ENCODE measurements at places on chromosomes 6 and 20.

DNA sequence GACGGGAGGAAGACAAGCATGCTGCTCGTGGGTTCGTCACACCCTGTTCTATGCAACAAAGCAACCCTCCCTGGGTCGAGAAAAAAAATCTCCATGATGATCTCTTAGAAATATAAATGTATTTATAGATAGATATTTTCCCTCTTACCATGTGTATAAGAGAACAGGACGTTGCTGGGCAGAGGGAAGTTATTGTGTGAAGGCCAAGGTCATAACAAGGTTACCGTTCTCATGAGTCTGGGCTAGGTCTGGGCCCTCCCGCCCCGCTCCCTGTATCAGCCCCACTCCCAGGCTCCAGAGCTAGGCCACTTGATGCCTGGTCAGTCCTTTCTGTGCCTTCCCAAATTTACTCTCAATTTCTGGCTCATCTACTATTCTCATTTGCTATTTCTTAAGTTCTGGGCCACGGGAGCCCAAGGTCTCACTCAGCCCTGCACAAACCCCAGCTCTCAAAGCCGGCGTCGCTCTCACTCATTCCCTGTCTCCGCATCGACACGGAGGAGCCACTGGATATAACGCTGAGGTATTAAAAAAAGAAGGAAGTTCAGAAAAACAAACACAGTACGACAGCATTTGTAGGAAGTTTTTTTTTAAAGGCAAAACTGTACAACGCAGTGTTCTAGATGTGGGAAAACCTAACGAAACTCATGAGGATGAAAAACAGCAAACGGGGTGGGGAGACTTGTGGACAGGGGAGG is 96.8 kb downstream of the PSMG4 start:
- peak; percentile 46 for DNase-seq
- peak overlapping the region; percentile 49 for H3K4me3 ChIP-seq
- no peaks in the 10 kb centered on the region for H3K27me3 ChIP-seq
- H3K36me3 ChIP-seq: no peaks in the 10 kb centered on the region

- H3K4me1 ChIP-seq: no peaks in the 10 kb centered on the region
- H3K27ac ChIP-seq: no peak overlapping the region
- no peaks in the 10 kb centered on the region for H3K27me3 ChIP-seq
These were observed 290.0 kb downstream of the TFAP2B start for GRCh38 chr6:51108563-51109234.

- no peaks in the 10 kb centered on the region for H3K4me1 ChIP-seq
- no peak overlapping the region for H3K27ac ChIP-seq
- DNase-seq: no peak
- H3K4me3 ChIP-seq: no peak overlapping the region
These were observed 75.5 kb upstream of the ZNFX1 start for GRCh38 chr20:49353348-49353747.

DNA sequence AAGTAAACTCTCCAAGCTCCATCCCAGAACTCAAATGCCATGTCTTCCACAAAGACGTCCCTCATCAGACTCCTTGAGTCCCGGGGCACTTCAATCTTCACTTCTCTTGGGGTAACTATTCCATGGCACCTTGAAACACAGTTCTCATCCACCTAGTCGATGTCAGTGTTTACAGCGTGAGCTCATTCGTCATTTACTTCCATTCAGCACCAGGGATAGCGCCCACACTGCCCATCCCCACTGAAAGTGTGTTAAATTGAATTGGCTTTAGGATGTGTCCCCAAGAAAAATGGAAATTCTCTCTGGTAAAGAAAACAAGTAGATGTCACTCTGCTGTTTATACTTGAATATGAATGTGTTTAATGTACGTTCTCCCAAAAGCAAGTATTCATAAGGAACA is 31.3 kb downstream of the KCNK15 start:
- no peak overlapping the region for H3K27ac ChIP-seq
- no peaks in the 10 kb centered on the region for H3K4me1 ChIP-seq
- H3K4me3 ChIP-seq: no peak overlapping the region

- no peaks in the 10 kb centered on the region for H3K27me3 ChIP-seq
- H3K4me3 ChIP-seq: no peak overlapping the region
- no peak overlapping the region for H3K27ac ChIP-seq
- H3K36me3 ChIP-seq: no peaks in the 10 kb centered on the region
These were observed 102.2 kb downstream of the SLC24A3 start for GRCh38 chr20:19314621-19315020.

DNA sequence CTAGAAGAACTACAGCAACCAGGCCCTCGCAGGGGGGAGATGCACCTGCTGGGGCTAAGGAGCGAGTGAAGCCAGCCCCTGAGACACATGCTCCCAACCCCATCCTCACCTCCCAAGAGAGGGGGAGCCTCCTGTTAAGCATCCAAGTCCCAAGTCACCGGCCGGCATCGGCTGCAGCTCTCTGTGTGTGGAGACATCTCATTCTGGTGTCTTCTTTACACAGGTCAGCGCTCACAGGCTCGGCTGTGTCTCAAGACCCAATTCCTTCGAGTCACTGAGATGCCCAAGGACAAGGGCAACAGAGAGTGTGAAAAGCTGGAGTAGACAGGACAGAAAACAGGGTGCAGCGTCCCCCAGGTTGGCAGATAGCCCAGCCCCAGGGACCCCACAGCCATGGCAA is 21.1 kb upstream of the MRGBP start:
- peaks cover 18% of the 10 kb centered on the region for H3K27me3 ChIP-seq
- H3K36me3 ChIP-seq: no peaks in the 10 kb centered on the region
- DNase-seq: no peak
- H3K4me1 ChIP-seq: no peaks in the 10 kb centered on the region
- no peak overlapping the region for H3K27ac ChIP-seq

GRCh38 chr6:106199331-106199730 is 113.2 kb downstream of the PRDM1 start:
- H3K27me3 ChIP-seq: no peaks in the 10 kb centered on the region
- DNase-seq: no peak
- no peaks in the 10 kb centered on the region for H3K4me1 ChIP-seq
- no peak overlapping the region for H3K27ac ChIP-seq

- H3K4me3 ChIP-seq: no peak overlapping the region
- H3K27me3 ChIP-seq: no peaks in the 10 kb centered on the region
- peaks cover 76% of the 10 kb centered on the region for H3K4me1 ChIP-seq
- no peaks in the 10 kb centered on the region for H3K36me3 ChIP-seq
- no peak for DNase-seq
These were observed 2.1 kb downstream of the EGFL8 start for GRCh38 chr6:32166411-32167061.

DNA sequence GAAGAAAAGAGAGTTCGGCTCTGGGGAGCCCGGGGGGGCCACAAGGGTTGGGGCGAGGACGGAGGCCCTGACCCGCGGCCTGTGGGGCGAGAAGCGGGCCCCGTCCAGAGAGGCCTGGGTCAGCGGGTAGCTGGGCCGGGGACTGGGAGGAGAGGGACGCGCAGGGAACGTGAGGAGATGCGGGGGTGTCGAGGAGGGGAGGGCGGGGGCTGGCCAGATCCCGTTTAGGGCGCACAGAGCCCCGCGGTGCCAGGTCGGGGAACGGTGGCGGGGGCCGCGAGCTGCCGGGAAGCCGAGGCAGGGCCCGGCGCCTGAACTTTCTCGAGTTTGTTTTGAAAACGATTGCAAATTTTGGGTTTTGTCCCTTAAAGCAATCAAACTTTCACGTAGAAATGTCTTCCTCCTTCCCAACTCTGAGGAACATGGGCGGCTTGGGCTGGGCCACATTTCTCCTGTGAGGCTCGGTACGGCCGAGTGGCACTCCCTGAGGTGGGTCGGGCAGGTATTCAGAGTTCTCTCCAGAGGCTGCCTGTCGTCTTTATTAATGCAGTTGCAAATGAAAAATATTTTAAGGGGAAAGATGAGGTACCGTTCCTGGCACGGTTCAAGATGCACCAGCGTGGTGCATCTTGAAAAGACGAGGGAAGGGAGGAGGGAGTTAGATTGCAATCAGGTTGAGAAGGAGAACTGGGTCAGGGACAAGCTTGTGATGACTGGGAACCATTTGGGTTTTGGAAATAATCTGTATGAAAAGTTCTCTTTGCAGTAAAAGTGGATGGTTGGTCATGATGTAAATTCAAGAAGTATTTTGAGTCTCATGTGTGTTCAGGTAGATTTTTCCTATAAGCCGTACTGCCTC is 972 bp downstream of the RNF8 start:
- DNase-seq: no peak
- H3K4me1 ChIP-seq: no peaks in the 10 kb centered on the region
- no peaks in the 10 kb centered on the region for H3K27me3 ChIP-seq
- H3K36me3 ChIP-seq: no peaks in the 10 kb centered on the region
- peak overlapping the region; percentile 77 for H3K27ac ChIP-seq

DNA sequence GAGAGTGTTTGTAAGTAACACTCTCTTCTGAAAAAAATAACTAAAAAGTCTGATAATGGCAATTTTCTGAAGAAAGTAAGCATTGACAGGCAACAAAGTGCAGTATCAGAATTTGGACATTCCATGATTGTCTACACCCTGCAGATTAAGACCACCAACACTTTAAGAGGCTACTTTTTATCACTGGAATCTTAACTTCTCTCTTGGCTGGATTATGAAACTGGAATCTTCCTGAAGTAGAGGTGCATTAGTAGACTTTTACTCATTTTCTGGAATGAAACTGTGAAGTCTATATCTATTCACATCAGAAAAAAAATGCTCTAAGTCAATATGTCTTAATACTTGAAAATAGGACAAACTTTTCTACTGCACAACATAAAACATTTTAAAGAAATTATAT is 547.5 kb downstream of the COL12A1 start:
- H3K4me1 ChIP-seq: no peaks in the 10 kb centered on the region
- DNase-seq: no peak
- H3K27me3 ChIP-seq: no peaks in the 10 kb centered on the region
- H3K27ac ChIP-seq: no peak overlapping the region
- no peak overlapping the region for H3K4me3 ChIP-seq
- no peaks in the 10 kb centered on the region for H3K36me3 ChIP-seq

DNA sequence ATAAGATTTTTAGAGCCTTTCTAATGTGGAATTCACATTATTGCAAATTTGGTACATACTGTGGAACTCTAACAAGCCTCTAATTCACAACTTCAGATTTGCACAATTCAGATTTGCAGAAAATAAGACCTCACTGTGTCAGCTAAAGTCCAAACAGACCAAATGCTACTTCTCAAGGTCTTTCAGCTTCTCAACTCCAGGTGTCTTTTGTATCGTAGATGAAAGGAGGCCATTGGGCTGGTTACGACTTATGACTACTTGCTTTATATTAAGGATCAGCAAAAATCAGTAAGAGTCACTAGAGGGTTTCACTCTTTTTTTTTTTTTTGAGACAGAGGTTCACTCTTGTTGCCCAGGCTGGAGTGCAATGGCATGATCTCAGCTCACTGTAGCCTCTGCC is 37.8 kb downstream of the ZNF217 start:
- no peak overlapping the region for H3K27ac ChIP-seq
- H3K4me1 ChIP-seq: no peaks in the 10 kb centered on the region
- H3K27me3 ChIP-seq: no peaks in the 10 kb centered on the region
- no peaks in the 10 kb centered on the region for H3K36me3 ChIP-seq
- no peak overlapping the region for H3K4me3 ChIP-seq
- no peak for DNase-seq

DNA sequence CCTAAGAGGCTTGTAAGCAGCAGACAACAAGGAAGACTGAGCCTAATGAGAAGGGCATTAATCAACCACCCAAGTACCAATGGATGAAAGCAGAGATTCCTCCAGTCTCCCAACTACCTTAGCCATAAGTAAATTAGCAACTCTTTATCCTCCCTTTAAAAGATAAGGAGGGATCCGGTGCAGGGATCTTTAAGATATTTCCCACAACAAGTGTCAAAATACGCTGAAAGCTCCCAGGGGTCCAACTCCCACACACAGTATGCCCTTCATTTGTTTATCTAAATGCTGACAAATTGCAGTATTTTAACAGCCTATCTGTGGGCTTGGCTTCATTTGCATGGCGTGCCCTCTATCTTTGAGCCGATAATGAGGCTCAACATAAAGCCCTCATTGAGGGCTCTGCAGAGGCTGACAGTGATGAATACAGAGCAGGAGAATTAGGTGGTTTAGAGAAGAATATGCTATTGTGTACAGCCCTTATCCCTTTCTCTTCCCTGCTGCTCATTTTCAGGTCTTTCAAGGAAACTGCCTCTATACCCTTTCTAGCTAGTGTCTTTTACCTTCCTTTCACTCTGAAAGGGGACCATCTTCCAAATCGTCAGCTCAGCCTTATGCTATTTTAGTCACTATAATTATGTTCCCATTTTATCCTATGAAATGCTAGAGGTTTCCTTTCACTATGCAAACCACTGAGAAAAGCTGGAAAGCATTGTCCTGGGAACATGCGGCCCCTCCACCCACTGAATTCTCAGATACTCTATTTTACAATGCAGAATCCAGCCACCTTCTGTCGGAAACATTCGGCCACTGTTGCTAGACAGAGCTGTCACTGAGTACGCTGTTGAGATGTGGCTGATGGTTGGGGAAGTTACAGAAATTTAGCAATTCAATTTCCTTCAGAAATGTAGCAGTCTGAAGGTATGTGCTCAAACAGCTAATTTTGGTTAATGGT is 575.2 kb upstream of the JAG1 start:
- H3K4me3 ChIP-seq: no peak overlapping the region
- H3K36me3 ChIP-seq: no peaks in the 10 kb centered on the region
- H3K27me3 ChIP-seq: no peaks in the 10 kb centered on the region
- no peaks in the 10 kb centered on the region for H3K4me1 ChIP-seq
- no peak for DNase-seq

DNA sequence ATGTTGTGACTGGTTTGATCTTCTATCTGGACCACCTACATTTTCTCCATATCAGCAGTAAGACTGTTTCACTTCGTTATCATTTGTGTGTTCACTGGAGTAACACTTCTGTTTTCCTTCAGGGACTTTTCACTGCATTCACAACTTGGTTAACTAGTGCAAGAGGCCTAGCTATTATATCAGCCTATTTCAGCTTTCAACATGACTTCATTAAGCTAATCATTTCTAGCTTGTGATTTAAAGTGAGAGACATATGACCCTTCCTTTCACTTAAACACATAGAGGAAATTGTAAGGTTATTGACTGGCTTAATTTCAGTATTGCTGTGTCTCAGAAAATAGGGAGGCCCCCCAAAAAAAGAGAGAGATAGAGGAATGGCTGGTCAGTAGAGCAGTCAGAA is 622.8 kb upstream of the NRSN1 start:
- no peaks in the 10 kb centered on the region for H3K4me1 ChIP-seq
- DNase-seq: no peak
- H3K4me3 ChIP-seq: no peak overlapping the region
